ENCODE measurements at places on chromosomes 3 and 15.

DNA sequence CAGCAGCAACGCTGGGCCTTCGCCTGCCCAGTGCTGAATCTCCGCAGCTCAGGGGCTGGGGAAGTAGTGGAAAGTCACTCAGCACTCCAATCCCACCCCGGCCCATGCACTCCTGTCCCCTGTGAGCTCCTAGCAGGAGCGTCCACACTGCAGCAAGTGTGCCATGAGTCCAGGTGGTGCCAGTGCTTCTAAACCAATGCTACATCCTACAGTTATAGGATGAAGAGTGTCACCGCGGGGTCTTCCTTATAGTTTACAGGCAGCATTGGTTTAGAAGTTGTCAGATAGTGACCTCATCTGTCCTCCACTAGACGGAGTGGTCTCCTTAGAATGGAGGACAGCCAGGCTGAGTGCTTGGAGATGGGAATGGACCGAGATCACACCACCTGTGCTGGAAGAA lies 221.4 kb downstream of the GABRB3 start:
- no peak for DNase-seq

DNA sequence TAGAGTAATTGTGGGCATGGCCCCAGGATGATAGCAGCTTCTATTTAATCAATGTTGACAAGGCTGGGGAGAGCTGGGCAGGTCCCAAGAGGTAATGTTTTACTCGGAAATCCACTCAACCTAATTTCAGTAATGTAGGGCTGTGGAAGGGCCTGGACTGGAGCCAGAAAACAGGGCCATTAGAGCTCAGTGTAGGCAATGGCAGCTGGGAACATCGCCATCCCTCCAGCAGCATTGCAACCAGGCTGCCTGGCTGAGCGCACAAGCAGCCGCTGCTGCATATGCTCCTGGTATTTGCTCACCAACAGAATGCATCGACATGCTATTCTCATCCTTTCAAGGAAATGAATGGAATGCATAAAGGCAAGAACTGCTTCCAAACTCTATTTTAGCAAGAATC lies 90.0 kb downstream of the GAP43 start:
- peak; percentile 95 for DNase-seq

DNA sequence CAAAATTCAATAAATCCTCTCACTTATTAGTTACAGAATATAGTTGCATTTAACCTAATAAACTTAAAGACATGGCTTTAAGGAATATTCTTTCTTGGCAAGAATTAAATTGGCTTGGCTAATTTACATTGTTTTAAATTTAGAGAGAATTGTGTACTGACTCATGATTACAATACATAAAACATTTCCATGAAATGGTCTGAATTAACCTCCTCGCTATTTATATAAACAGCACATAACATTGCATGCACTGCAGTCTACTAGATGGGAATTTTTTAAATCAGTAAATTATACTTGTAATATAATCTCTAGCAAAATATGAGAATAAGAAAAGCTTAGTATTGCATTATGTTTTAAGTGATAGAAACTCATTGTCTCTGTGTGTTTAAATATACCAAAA lies 268.9 kb downstream of the SHOX2 start:
- no peak for DNase-seq

- no peak for DNase-seq
Observed at GRCh38 chr3:172704001-172704400, 6.9 kb downstream of the NCEH1 start.

- DNase-seq = no peak
Observed at GRCh38 chr15:59216911-59217310, 10.3 kb downstream of the LDHAL6B start.

DNA sequence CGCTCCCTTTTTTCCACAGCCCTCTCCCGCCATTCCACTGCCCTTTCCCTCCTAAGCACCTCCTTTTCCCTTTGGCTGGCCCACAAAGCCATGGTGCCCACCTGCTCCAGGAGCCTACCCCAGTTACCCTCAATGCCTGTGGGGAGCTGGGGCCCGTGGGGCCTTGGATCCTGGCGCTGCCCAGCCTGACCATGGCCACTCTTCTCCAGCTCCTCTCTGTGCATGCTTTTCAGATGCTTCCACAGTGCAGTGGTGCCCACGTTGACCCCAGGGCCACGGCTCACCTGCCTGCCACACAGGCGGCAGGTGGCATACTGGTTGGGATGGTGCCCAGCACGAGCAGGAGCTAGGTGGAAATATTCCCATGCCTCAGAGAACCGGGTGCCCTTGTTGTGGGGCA lies 1.5 kb downstream of the ZBED2 start:
- no peak for DNase-seq

- DNase-seq = no peak
Observed at GRCh38 chr3:71725271-71725991, at the start of gene EIF4E3. Gene EIF4E3 (minus strand): TSS chr3:71725402. CDS start chr3:71725367, 35 bp downstream.

DNA sequence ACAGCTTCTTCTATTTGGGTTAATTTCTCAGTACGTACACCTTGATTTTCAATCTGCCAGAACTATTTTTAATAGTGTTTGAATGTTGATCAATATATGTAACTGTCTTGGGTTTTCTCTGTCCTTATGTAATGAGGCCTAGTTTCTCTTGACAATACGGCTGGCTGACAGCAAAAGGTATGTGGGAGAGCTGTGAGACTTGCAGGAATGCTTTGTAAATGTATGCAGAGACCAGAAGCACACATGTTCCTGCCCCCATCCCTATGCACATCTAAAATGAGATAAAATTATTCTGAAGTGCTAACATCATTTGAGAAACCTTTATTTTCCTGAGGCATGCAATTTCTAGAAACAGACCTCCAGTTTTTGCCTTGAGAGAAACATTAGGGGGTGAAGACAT lies 593.8 kb upstream of the GBE1 start:
- no peak for DNase-seq

GRCh38 chr3:197811343-197811742 lies 20.3 kb downstream of the LRCH3 start:
- DNase-seq = no peak

- no peak for DNase-seq
Observed at GRCh38 chr15:71149646-71150557, 34.6 kb downstream of the THSD4 start.

- no peak for DNase-seq
Observed at GRCh38 chr3:188635258-188636042, 481.5 kb downstream of the LPP start.

GRCh38 chr3:190699776-190700175 lies 162.7 kb downstream of the GMNC start:
- DNase-seq = no peak

DNA sequence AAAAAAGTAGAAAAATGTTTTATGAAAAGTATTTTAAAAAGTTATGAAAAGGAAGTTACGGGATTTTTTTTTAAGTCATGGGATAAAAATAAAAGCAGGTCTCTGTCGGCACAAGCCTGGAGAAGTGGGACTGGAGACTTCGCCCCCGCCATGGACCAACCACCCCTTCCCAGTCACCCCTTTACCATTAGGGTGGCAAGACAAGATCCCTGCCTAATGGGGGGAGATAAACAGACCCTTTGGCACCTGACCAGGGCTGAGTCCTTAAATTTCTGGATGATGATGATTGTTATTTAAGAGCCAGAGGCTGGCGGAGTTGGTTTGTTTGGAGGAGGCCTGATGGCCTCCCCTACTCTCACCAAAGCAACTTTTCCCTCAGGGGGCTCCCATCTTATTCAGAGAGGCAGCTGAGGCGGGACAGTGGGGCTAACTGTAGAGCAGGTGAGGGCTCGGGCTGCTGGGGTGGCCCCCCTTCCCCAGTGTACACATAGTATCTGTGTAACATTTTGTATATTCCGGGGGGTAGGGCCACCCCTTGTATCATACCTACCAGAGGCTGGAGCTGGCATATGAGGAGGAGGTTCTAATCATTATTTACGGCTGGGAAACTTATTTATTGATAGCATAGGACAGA lies 74.0 kb downstream of the ADAMTS7 start:
- no peak for DNase-seq

GRCh38 chr3:188529228-188529627 lies 375.3 kb downstream of the LPP start:
- DNase-seq = no peak

DNA sequence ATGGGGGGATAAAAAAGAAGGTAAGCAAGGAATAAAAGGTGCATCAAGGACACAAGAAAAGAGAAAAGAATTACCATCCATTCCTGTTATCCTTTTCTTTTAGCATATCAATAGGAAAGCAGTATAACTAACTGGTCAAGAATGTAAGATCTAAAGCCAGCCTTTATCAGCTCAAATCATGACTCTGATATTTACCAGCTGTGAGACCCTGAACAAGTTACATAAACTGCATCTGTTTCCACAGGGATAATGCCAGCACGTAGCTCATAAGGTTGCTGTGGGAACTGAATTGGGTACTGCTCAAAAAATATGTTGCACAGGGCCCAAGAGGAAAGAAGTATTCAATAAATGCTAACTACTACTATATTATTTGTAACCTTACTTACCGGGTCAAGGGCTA lies 1092.2 kb upstream of the CFAP20DC start:
- DNase-seq = no peak

GRCh38 chr3:144843099-144843498 lies 871.5 kb downstream of the DIPK2A start:
- DNase-seq = no peak

DNA sequence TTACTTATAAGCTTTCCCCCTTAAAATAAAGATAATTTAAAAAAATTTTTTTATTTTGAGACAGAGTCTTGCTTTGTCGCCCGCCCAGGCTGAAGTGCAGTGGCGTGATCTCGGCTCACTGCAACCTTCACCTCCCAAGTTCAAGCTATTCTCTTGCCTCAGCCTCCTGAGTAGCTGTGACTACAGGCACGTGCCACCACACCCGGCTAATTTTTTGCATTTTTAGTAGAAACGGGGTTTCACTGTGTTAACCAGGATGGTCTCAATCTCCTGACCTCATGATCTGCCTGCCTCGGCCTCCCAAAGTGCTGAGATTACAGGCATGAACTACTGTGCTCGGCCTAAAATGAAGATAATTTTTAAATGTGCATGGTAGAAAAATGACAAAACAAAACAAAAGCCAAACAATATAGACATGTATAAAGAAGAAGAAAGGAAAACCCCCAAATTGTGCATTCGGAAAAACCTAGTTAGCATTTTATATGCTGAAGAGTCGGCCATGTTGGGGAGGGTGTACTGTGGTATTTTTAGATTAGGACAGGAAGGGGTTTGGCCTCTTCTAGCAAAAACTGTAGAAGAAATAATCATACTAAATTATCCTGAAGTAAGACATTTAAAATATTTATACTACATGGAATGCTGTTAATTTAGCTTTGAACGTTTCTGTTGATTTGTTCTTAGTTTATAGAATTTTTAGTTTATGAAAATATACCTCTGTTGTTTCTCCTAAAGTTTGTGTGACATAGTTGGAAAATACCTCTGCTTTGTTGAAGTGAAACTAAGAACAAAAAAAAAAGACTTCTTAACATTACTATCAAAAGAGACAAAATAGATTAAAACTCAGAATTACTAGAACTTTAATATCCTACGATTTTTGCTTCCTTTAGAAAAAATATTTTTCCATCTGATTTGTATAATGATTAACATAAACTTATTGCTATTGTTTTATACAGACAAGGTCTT lies 7.4 kb downstream of the APPL1 start:
- no peak for DNase-seq

DNA sequence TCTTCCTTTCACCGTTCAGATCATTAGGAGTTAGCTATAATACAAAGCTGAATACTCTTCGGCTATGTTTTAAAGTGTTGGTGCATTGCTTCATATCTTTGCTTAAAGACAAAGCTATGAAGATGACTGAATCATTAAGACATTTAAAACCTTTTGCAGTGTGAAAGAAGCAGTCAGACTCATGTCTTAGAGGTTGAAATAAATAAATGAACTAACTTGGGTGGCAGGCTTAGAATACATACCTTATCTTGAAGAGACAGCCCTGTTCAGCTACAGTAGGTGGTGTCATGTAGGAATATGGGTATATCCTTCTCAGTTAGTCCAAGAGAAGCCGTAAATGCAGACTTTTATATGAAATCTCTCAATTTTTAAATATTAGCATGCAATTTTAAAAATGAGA lies 63.4 kb downstream of the OPA1 start:
- no peak for DNase-seq

DNA sequence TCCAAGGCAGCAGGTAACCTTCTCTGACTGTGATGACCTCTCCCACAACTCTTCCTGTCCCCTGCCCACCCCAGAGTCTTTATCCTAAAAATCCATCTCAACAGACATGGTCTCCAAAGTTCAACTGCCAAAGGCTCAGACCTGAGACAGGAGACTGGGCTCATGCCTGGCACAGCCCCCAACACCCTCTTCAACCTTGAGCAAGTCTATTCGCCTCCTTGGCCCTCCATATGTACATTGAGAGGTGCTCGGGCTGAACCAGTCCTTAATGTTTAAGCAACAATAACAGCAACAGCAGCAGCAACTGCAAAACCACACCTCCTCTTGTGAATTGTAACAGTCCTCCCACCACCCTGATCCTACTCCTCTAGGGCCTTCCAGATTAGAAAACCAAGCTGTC lies 9.9 kb downstream of the FAM3D start:
- DNase-seq = no peak

GRCh38 chr3:55647063-55647462 lies 160.0 kb upstream of the WNT5A start:
- DNase-seq = no peak
